ENCODE measurements at places on chromosomes 3 and 15.

DNA sequence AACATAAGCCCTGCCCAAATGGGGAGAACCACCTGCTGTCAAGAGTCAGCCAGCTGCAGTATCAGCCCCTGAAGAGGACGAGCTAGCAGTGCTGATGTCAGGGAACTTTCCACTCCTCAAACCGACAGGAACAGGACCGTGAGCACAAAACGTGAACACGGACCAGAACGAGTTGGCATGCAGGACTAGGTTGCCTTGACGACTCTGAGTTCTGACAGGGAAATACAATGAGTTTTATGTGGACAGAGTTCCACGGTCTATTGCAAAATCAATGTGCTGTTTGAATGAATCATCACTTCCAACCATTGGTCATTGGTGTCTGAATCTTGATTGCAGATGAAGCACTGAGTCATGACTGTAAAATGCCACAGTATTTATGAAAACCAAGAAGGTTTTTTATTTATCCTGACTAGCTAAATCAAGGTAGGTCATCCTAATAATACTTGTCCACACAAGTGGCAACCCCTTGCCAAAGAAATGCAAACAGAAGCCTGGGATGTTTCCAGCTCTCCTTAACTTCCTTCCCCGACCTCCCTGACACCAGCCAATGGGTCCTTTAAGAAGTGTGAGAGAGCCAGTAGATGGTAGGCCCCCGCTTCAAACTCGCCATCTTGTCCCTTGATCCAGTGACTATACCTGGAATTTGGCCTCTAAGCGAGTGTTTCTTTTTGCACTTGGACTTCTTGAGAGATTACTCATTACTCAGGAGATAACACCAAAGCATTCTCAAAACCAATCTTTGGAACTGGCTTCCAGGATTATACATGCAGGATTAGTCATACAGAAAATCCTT, 119.6 kb downstream of the ASB7 start:
- DNase-seq = peak; percentile 98

DNA sequence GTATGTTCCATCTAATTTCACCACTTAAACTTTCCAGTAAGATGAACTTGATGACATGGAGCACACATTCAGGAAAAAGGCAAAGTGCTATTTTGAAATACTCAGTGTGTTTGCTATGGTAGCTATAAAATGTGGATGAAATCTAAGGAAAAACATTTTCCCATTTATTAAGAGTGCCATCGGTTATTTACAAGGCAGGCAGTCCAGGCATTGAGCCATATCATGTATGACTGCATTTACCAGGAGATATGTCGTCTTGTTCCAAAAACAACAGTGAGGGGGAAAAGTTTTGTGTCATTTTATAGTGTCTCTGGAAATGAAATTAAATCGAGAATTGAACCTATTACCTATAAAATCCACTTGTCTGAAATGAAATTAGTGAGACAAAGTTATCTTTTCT, 13.7 kb downstream of the ANXA2 start:
- DNase-seq = no peak

DNA sequence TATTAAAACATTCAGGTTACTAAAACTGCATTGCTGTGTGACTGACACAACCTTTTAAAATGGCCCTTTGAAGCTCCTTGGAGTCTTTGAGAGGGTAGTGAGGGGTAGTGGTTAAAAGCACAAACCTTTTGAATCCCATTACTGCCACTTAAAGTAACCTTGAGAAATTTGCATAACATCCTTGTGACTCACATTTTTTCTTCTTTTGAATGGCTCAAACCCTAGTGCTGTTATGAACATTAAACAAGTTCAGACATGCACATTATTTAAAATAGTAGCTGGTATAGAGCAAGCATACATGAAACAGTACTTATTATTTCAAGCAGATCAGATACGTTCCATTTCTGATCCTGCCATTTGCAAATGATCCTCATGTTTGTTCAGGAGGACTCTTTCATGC, 3.7 kb upstream of the CLDN1 start:
- no peak for DNase-seq

DNA sequence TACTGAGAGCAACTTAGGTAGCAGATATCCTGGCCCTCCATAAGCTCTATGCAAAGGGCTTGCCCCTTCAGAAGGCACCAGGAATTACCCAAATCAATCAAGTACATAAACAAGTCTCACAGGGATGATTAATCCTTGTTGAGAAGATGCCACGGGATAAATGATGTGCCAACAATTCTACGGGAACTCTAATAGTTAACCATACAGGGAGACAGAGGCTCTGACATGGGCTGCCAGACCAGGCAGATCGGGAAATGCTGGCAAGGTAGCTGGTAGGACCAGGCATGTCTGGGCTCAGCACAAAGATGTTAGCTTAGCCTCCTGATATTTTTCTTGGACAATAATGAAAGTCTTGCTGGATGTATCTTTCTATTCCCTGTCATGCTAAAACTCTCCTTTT, 249.3 kb upstream of the THBS1 start:
- DNase-seq = no peak

GRCh38 chr3:150303768-150304167, 104.3 kb upstream of the TSC22D2 start:
- no peak for DNase-seq

DNA sequence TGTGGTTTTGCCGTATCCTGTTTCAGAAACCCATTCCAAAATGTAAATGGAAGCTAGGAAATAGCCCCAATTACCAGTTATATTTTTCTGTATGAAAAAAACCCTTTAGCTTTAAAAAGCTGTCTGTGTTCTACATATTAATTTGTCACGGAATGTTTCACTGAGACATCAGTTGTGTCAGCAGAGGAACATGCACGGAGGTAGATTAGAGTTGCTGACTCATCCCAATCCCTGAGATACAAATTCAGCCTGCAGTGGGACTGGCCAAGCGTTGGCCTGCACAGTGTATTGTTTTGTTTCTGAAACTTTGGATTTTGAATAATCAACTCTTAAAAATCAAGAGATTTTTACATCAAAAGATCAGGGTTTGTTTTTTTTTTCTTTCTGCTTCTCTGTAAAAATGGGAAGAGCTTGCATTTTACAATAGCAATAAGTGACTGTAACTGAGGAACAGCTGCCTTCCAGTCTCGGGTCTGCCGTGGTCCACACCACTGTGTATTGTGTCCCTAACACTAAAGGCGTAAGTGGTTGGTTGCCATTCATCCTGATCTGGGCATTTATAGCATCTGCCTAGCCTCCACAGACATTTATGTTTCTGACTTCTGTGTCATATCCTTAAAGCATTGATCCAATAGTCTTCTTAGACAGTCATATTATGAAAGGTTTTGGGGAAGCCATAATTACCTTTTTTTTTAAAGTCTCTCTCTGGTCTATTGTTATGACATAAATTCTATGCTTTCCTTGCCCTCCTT, 218.1 kb downstream of the ADAMTSL3 start:
- no peak for DNase-seq

DNA sequence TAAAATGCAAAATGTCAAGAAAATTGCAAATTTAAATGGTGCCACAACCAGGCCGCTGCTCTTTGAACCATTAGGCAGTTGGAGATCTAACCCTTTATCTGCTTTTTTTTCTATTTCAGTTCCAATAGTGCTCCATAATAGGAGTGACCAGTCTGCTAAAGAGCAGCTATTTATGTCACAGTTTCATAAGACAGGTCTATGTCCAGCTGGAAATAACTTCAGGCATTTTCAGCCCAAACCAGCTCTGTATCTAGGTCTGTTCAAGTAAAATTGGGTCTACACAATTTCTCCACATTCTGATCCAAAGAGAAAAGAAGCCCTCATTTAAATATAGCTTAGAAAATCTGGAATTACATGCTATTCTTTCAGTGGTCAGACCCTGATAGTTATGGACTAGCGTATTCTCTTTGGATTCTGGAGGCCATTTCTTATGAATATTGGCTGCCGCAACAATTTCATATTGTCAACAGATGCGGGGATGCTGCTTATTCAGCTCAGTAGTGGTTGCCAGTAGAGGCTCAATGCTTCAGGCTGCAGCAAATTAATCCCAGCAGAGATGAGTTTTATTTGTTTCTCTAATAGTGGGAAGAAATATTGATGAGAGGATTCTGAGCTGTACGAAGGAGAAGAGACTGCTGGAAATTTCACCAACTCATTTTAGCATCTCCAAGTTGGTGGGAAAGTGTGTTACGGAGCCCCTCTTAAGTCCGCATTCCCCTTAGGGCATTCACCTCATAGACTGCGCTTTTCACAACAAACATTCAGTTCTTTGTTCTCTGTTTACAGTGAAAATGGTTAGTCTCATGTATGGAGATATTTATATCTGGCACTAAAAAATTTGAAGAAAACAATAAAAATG, 887.0 kb downstream of the ROBO1 start:
- DNase-seq = no peak

DNA sequence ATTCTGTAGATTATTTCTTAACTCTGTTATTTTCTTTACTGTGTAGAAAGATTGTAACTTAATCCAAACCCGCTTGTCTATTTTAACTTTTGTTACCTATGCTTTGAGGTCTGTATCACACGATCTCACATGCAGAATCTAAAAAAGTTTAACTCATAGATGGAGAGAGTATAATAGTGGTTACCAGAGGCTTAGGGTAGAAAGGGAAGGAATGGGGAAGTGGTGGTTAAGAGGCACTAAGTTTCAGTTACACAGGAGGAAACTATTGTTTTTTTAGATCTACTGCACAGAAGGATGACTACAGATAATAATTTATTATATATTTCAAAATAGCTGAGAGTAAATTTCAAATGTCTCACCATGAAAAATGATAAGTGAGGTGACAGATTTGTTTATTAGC, 515.2 kb downstream of the RSL24D1 start:
- DNase-seq = no peak

DNA sequence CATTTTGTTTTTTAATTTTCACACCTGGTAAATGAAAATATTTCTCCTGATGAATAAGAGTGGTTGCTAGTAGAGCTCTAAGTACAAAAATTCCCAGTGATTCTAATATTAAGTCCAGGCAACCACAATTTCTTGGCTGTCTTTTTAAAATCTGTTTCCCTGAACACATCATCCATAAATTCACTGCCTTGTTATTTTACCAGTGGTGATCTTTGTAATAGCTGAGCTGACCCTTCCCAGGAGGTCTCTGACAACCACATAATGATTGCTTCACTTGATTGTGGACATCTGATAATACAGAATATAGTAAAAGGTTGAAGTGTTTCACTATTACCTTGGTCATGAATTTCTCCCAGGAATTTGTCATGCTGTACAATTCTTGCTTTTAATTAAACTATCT, 13.9 kb upstream of the TOP2B start:
- DNase-seq = no peak

DNA sequence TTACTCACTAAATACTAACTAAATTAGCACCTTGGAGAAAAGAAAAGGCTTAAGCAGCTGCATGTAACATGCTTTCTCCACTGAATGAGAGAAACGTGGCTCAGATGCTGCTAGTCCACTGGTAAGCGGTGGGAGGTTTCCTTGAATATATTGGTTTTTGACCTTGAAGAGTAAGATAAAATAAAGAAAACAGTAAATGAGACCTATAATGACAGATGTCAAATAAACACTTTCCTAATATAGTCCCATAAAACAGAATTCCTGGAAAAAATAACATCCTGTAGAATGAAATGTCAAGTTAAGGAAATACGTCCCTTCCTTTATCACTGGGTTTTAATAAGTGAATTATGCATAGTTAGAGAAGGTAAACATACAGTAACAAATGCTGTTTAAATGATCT, 215.0 kb downstream of the DPH6 start:
- DNase-seq = no peak

GRCh38 chr3:193773266-193774220, 180.5 kb downstream of the OPA1 start:
- DNase-seq = no peak

- DNase-seq = peak; percentile 31
Observed at GRCh38 chr3:110881069-110881468, 190.5 kb upstream of the NECTIN3 start.

DNA sequence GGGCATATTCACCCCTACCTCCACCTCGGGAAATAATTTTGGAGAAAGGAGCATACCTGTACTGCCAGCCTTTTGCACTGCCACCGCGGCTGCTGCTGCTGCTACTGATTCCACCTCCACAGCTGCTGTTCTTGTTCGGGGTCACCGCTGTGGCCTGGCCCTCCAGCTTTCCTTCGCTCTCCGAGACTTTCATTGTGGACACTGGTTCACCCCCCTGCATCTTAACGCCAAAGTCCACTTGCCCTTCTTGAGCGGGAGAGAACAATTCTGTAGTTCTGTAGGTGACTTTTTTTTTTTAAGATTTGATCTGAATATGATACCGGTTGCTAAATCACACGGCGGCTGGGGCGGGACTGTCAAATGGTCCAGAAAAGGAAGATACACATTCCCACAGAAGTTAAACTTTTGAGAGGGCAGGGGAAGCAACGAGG, 701 bp downstream of the OSBPL11 start:
- no peak for DNase-seq

GRCh38 chr3:161175506-161175905, 45.6 kb upstream of the NMD3 start:
- DNase-seq = no peak

Measured in LoVo (cell line).